Left hindlimb (tissue), 1 donor: ENCODE measurements at places on chromosomes 12 and 14.

DNA sequence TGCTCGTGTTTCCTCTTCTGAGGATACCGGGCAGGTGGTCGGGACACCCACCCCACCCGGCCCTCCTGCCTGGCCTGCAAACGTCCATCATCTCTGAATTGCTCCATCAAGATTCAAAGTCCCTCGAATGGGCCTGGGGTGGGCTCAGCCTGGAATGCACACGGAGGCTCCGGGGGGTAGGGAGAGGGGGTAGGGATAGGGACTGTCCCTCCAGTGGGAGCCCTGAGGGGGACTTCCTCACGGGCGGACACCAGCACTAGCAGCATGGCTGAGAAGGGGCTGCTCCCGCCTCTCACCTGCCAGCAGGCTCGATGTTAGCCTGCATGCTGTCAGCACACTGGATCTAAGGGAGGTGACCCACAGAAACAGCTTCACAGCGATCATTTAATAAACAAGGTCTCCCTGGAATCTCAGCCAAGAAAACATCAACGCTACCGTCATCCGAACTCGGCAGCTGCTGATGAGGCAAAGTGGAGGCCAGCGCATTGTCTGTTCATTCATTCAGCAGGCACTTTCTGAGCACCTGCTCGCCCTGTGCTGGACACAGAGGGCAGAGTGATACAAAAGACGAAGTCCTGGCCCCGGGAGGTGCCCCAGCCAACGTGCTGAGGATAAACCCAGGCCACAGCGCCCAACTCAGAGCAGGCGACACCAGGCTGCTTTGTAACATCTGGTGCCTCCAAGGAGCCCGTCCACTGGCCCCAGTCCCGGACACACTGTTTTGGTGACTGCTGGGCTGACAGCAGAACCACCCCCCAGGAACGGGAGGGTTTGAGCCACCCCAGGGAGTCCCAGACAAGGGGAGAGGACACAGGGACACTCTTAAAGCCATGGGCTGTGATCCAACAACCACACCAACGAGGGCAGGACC is 6.3 kb downstream of the TMEM179 start:
- DNase-seq, result peak; percentile 29

DNA sequence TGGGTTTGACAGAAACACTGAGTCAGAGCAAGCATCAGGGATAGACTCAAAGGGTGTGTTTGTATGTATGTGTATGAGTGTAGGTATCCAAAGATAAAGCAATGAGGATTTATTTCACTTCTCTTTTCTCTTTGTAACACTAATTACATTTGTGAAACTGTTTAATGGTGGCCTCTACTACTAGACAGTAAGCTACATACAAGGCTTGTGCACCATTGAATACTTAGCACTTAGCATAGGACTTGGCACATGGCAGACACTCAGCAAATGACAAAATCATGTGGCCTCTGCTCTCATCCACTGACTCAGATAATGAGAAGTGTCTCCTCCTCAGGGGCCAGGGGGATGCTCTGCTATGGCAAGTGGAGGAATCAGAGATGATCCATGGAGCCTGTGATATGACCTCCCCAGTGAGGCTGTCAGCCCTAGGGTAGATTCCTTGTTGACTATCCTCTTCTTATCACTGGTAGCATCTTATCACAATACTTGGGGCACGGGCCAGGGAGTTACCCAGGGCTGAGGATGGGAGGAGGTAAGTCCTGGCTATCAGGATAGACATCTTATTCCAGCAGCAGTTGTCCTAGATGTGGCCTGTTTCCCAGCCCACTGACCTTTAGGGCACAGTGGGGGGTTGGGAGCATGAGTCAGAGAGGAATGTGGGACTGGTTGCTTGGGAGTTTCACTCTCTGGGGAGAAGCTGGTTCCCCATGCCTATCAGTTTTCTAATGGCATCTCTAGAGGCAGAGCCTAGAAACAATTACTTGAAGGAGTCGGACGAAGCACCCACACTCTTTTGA is 71.2 kb upstream of the HOXC13 start:
- no peak for DNase-seq

DNA sequence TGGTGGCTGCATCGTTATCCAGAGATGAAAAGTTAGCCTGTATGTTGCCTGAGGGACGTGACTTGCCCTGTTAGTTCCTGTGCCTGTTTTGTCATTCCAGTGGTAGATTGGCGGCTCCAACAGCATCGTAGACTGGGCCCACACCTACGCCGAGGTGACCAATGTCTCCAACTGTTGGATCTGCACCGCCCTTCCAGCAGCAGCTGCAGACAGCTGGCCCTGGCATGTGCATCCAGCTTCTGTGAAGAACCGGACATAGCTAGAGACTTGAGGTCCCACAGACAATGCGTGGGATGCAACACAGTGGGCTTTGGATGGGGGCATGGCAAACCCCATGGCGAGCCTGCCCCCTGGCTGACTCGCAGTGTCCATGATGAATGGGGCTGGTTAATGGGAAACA is 93.0 kb upstream of the TMPO start:
- no peak for DNase-seq

DNA sequence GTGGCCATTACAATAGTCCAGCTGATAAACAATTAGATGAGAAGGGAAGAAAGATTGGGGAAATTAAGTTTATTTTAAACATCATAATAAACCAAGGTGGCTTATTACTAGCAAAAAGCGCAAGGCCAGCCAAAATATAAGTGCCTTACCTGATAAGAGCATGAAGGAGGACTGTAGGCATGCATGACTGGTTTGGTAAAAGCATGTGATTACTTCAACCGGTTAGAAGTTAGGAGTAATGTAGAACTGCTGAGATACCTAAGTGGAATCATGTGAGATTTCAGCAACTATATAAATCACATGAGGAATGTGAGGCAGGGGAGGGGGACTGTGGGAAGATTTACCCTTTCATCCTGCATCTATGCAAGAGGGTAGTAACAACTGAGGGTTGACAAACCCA is 59.7 kb upstream of the CCDC196 start:
- DNase-seq, result no peak

DNA sequence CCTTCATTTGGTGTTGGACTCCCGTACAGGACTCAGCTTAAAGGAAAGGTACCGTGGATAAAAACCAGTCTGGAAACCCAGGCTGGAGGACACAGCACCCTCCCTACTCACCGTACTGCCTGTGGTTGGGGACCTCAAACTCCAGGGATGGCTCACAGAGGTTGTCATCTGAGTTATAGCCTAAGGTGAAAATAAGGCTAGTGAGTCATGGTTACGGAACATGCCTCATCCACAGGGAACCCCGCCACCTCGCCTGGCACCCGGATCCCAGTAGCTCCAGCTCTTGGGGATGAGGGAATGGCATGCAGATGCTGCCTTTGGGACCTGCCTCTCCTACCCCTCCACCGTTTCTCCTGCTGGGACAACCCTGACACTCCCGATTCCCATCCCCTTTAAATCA is 36.8 kb upstream of the GPR68 start:
- no peak for DNase-seq
